WTC11 (cell line): ENCODE measurements at places on chromosomes 13 and 19.

DNA sequence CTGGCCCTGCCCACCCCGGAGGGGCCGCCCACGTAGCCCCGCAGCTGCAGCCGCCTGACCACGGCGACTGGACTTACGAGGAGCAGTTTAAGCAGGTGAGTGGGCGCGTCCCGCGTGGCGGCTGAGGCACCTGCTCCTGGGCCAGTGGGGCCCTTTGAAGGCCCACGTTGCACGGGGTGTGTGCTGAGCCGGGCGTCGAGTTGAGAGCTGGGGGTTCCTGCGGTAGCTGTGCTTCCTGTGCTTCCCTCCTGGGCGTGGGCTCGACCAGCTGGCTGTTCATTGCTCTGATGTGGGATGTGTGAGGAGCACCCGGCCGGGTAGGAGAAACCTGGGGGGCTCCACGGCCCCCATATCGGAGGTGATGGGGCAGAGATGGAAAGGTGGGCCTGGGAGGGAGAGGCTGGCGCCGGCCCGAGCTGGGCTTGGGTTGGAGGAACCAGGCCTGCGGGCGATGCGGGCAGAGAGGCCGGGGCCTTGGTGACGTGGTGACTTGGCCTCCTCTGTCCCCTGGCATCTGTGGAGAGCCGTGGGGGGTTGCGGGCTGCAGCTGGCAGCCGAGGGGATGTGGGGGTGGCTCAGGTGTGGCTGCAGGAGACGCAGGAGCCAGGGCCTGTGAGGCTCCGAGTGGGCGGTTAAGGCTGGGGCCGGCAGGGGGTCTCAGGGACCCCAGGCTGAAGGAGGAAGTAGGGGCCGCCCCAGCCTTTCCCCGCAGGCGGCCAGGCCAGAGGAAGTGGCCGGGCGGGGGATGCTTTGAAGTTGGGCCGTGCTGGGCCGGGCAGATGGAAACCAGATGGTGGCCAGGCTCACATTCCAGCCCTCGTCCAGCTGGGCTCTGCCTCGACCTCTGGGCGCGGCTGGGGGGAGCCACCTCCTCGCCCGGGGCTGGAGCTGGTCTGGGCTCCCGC lies 7.1 kb downstream of the ARID3A start:
- DNase-seq, result no peak

DNA sequence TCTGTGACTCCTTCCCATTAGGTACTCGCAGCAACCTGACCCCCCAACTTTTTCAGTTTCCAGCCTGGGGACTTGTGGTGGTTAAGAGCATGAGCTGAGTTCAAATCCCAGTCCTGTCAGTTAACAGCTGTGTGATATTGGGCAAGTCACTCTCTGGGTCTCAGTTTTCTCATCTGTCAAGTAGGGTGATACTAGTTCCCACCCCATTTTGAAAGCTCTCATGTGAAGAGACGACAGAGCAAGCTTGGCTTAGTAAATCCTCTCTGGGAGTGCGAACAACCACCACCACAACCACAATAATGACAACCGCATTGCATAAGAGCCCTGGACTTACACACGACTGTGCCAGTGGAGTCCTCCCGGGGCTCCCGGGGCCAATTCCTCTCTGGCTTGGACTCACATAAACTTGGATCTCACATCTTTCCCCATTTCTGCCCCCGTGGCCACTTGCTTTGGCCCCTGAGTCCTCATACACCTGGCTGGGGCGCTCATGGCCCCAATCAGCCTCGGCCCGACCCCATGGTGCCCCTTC lies 454 bp downstream of the BLVRB start:
- no peak for DNase-seq

GRCh38 chr19:41144403-41144802 lies 30.2 kb downstream of the CYP2F1 start:
- peak; percentile 90 for DNase-seq

- no peak for DNase-seq
These were observed 116.8 kb upstream of the SPATA13 start for GRCh38 chr13:24043590-24044350.

DNA sequence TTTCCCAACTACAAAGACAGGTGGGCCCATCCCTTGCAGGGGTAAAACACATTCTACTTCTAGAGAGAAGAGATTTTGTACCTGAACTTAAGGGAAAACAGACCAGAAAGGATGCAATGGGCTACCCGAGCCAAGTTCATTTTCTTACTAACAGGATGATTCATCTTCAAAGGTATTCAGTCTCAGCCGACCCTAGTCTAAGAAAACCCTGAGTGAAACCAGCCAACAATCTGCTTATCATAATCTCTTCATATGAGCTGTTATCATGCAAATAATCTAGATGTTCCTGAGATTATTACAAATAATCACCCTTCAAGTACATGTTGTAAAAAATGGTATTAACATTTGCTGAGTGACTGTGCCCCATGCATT lies 15.6 kb downstream of the PABPC3 start:
- no peak for DNase-seq

- DNase-seq, result no peak
These were observed 2738.9 kb upstream of the PCDH20 start for GRCh38 chr13:64154514-64154913.

GRCh38 chr19:40392894-40393517 lies 3.0 kb upstream of the HIPK4 start:
- no peak for DNase-seq

DNA sequence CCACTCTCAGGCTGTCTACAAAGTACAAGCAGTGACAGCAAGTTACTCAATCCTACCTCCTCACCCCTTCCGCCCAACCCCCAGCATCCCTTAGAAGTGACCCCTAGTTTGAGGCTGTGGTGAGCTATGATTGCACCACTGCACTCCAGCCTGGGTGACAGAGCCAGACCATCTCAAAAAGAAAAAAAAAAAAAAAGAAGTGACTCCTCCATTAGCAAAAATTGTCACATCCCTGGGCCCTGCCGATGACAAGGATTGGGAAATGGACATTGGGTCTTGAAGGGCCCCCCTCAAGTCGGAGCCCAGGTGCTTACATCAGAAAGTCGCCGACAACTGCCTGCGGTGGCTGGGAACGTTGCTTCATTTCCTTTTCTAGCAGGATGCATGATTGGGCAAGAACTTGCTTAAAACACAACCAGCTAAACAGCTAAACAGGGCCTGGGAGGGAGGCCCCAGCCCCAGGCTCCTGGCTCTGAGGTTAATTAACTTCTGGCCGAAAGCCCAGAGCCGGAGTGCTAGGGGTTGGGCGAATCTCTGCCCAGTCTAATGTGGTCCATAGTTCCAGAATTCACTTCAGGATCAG lies 15.3 kb downstream of the RAB3D start:
- no peak for DNase-seq

DNA sequence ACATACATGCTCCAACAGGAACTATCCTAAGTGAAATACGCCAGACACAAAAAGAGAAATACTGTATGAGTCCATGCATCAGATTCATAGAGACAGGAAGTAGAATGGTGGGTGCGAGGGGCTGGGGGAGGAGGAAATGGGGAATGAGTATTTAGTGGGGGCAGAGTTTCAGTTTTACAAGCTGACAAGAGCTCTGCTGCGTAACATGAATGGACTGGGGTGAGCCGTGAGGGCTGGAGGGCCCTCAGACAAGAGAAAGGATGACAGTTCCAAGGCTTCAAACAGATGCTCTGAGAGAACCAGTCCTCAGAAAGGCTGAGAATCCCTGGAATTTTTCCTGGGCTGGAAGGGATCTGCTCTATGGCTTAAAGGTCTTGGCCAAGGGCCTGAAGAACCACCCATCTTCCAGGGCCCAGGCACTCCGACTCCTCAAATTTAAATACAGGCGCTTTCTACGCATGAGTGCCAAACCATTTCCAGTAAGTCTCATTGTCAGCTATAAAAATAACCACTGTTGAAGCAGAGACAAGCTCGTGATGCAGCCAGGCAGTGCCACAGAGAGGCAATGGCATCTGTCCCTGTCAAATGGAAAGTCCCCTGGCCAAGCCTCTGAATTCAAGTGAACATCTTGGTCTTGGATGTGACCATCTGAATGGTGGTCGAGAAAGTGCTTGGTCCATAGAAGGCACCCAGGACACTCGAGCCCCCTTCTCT lies 17.5 kb downstream of the KLF2 start:
- DNase-seq, result no peak
